ENCODE measurements at places on chromosomes 16 and 17.

GRCh38 chr17:79607940-79608623 is 2.8 kb downstream of the RBFOX3 start:
- DNase-seq, result no peak

- DNase-seq, result peak; percentile 26
These were observed 46.5 kb upstream of the CPNE2 start for GRCh38 chr16:57045694-57046381.

DNA sequence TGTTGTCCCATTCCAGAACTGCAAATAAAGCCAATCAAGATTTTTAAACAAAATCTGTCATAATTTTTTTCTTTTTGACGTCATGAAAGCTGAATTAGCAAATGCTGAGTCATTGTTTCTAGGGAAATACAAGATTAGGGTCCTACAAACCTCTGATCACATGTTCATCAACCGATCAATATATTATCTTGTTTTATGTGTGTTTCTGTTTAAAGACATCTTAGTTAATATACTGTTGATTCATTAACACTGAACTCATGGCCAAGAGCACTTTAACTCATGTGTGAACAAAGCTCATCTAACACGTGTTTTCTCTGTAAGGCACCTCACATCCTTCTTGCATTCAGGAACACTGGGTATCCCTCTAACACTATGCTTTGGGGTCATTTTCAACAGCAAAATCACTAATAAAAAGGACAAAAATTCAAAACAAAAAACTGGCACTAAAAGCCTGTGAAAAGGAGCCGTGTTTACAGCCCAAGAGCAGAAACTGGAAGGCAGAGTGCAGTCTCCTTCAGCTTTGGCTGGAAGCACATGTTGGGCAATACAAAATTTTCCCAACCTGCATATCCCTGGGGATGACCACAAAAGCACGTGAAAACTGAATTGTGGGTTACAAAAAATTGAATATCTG is 102.5 kb downstream of the PARN start:
- DNase-seq, result no peak

DNA sequence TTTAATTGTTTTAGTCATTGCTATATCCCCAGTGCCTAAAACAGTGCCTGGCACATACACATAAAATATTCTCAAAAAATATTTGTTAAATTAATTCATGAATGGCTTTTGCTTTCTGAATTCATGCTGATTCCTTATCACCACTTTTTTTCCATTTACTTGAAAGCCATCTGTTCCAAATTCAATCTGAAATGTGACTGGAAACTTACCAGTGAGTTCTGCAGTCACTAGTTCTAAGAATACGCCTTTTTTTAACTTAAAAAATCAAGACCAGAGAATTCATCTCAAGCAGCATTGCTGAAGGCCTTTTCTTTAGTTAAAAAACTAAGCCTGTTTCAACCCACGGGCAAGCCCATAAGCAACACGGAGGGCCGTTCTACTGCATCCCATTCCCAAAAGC is 114.0 kb upstream of the ERCC4 start:
- DNase-seq, result no peak

- peak; percentile 77 for DNase-seq
These were observed 3.6 kb upstream of the ZNHIT3 start for GRCh38 chr17:36482611-36483504.
